ENCODE measurements at places on chromosomes 12 and 14.

GRCh38 chr14:74267588-74267987, 28.3 kb downstream of the VSX2 start:
- DNase-seq, result no peak

- DNase-seq, result peak; percentile 65
Measured at GRCh38 chr12:12976366-12976765, 23.7 kb downstream of the HEBP1 start.

DNA sequence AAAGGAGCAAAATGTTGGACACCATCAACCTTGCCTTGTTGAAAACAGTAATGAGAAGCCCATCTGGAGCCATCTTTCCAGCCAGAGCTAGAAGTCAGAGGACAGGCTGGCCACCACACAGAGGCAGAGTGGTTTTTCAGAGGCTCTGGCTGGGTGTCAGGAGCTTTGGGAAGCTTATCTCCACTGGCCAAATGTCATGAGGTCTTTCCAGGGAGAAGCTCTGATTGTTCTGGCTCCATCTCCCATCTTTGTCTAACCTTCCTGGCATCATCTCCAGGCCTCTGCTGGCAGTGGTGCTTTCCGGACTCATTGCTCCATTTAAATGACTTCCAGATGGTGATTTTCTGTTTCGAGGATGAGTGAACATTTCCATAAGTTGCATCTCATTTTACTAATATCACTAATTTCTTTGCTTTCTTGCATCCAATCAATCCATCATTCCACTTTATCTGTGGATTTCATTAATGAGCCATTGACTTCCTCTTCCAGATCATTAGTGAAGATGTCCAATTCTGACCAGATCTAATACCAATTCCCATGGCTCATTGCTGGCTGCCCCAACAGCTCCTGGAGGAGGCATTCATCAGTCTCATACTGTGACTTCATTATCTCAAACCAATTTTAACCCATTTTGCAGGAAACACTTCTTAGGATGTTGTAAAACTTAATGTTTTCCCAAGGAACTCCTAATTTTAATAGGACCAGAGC, 35.3 kb upstream of the TMTC1 start:
- DNase-seq, result no peak

DNA sequence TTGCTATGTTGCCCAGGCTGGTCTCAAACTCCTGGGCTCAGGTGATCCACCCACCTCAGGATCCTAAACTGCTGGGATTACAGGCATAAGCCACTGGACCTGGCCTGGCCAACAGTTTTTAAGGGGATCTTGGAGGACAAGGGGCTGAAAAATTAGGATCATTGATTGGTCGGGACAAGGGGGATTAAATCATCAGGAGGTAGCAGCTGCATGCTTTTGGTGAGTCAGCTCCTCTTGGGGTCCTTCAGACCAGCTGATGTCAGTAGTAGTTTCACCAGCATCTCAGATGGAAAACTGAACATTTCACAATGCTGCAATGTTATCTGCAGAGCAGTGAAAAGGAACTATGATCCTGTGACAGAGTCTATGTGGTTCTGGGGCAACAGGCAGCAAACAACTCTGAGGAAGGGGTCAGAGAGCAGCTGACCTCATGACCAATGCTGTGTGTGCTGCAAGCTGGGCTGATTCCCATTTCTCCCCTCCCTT, 6.3 kb downstream of the LRRC74A start:
- DNase-seq, result no peak

GRCh38 chr14:64698903-64699302, 5.3 kb upstream of the PLEKHG3 start:
- DNase-seq, result no peak

GRCh38 chr14:96264853-96265252, 8.8 kb downstream of the BDKRB1 start:
- DNase-seq, result no peak

GRCh38 chr12:127054531-127054930, 1212.4 kb upstream of the TMEM132C start:
- no peak for DNase-seq

DNA sequence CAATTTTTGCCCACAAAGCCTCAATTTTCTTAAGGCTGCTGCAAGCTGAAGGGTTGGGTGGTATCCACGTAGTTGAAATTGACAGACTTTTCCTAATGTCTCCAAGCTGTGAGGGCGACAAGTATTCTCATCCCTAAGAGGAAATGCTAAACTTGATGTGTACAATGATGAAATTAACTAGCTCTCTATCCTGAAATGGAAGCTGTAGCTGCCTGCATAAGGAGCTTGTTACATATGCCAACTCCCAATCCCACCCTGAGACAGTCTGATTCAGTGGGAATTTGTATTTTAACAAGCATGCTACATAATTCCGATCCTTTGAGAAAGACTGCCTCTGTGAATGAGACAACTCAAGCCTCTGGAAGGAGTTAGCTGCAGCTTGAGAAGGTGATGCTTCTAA, 45.7 kb upstream of the MDM1 start:
- no peak for DNase-seq

GRCh38 chr14:74563233-74563585, 48.8 kb downstream of the LTBP2 start:
- no peak for DNase-seq

DNA sequence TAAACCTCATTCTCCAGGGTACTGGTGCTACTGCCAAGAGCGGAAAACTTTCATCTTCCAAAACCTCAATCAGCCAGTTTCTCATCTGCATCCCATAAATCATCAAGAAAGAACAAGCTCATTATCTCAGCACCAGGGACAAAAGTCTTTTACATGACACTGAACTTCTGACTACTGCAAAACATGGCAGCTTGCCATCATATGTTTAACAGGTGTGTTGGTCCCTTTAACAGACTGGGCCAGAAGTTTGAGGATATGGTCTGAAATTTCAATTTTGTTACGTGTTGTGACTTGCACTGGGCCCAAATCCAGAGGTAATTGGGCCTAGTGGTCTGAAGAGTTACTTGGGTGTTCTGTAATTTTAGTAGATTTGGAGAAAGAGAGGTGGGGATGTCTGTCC, 305.4 kb upstream of the SEL1L start:
- DNase-seq, result no peak

GRCh38 chr14:89833120-89833532, 121.4 kb downstream of the EFCAB11 start:
- no peak for DNase-seq

GRCh38 chr12:42652048-42652447, 62.5 kb upstream of the PRICKLE1 start:
- DNase-seq, result no peak

DNA sequence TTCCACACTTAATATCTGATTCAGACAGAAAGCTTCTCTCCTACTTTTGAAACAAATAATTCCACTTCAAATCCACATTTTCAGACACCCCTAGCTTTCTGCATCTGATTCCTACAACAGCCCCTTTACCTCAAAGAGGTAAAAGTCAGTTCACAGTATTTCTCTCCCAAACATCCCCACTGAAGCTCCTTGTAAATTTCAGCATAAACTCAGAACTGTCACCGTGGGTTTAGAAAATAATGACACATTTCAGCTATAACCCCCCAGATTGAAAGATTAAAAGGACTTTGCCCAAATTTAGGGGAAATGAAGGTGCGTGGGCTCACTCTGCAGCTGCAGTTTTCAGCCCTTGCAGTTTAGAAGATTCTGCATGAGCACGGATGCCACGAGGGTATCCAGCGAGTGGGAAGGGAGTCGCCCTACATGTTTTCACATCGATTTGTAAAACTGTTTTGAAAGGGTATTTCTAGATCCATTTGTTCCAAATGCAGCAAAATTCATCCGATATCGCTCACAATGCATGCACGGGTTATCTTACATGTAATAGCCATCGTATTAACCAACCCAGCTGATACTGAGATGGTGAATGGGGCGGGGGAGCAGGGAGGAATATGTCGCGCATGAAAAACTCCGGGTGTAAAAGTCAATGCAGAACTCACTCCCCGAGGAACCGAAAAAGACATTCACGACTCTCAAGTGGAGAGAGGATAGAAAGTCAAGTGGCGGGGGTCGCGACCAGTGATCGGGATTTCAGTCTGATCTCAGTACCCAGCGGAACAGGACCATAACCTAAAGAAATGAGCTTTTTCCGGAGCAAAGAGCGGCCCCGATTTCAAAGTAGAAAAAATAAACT, 5.0 kb upstream of the CCND2 start:
- no peak for DNase-seq

DNA sequence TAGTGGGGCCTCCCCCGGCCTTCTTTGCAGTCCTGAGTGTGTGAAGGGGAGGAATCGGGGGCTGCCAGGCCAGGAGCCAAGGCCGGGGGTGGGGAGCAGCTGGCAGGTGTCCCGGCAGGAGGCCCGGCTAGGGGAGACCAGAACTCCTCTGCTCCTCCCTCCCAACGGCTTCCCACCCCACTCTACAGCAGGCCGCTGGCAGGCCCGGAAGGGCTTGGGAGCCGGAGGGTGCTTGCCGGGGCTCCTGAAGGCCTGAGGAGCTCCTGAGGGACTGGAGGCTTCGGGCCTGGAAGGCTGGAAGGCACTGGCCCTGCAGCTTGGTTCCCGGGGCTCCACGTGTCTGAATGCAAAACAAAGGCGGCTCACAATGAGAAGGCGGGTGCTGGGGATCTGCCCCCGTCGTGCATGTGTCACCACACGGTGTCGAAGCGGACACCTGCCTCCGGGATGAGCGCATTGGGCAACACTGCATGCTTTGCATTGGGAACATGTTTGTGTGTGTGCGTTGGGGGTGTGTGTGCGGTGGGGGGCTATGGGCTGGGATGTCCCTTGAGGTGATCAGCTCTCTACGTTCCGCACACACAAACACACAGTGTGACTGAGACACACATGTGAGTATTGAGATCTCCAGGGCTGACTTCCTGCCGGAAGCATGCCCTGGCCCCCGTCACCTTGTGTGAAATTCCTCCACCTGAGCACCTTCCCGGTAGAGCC, 30.9 kb upstream of the ANKRD9 start:
- no peak for DNase-seq

- DNase-seq, result no peak
Measured at GRCh38 chr14:80845856-80846255, 95.7 kb downstream of the CEP128 start.

DNA sequence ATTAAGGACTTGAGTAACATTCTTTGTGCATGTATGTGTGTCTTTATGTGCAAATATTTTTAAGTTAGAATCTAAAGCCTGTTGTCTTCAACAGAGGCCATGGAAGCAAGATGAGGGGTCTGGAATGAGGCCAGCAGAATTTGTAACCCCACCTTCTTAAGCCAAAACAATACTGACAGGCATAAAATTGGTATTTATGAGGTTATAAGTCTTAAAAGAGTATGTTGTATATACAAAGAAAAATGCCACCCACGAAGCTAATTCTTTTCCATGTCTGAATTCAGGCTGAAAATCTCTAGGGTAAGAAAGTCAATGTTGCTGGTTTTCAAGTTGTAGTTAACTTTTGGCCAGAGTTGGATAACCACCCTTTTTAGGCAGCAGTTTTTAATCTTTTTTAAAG, 86.2 kb upstream of the TMTC1 start:
- no peak for DNase-seq

DNA sequence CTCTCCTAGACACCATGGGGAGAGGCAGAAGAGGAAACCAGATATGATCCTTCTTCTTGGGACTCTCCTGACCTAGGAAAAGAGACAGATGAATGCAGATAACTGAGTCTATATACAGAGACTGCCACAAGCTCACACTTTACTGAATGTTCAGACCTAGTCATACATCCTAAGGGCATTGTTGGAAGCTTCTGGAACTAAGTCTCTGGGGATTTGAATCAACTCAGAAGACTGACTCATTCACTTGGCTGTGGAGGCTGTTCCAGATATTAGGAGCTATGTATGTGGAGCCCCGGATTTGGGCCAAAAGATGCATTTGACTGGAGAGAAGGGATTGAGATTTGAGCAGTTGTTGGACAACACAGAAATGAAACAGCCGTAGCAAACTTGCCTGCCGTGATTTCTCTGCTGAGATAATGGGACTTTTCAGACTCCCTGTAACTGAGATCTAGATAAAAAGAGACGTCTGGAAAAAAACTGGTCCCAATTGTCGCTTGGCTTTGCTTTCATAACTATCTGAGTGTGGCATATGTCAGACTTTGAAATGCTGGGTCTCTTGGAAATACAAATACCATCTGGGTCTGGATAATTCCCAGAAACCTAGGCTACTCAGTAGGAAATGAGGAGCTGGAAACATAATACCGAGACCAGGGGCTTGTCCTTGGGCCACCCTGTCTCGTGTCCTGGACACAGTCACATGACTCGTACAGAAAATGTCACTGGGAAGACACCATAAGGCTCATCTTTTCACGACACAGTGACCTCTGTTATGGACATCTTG, 396.8 kb downstream of the NUAK1 start:
- peak; percentile 93 for DNase-seq

DNA sequence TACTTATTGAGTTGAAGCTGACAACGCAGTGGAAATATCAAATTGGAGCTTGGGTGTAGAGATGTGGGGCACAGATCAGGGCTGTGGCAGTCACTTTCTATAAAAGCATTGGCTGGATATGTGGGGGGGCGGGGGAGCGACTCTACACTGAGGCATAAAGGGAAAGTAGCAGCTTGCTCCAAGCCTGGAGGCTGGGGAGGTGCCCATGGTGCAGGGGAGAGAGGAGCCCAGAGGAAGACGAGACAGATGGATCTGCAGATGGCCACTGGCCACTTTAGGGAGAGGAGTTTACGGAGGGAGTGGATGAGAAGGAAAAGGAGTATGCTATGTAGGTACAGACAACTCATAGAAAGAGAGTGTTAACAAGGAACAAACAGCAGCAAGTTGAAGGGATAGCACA, 13.5 kb upstream of the NGB start:
- DNase-seq, result no peak

DNA sequence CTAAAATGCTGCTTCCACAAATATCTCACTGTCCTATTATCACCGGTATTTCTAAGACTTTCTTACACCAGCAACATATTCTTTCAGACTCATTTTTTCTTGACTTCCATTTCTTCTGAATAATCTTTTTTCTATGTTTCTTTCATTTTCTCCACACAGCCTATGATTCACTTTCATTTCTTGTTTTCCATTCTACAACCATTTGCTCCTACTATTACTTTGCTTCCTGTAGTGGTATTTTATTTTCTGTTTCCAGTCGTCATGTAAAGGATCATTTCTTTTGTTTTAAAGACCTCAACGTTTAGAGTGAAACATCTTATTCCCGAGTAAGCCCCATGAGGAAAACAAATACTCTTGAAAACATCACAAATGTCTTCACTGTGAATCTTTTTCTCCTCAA, 182.2 kb upstream of the MDGA2 start:
- DNase-seq, result no peak

GRCh38 chr14:68380329-68380741, 412.5 kb downstream of the ZFP36L1 start:
- no peak for DNase-seq

Measured in kidney capillary endothelial cell (primary cell).